Effector CD4-positive, alpha-beta T cell (primary cell): ENCODE measurements at places on chromosomes 7 and 10.

DNA sequence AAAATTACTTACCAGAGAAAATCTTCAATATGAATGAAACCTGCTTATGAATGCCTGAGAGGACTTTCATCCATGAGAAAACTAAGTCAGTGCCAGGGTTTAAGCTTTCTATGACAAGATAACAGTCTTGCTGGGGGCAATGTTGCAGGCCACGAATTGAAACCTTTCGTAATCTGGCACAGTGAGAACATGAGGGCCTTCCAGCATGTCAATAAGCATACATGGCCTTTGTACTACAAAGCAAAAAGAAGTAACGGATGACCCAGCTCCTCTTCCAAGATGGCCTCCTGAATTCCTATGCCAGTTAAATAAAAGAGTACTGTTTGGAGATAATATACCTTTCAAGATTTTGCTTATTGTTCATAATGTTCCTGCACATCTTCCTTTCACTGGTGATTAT, 270.6 kb upstream of the PHF14 start:
- no peak for DNase-seq

DNA sequence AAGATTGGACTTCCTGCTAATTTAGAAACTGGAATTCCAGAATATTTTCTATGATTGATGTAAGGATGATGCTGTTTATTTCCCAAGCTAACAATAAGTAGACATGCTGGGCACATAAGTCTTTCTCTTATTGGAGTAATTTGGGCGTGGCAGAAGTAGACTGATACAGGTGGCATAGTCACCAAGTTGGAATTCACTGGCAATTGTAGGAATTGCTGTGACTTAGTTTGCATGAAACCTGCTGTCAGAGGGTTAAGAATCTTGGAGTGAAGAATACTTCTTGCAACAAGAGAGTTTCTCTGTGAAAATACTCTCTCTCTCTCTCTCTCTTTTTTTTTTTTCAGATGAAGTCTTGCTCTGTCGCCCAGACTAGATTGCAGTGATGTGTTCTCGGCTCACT, 569.7 kb downstream of the REEP3 start:
- DNase-seq: no peak

DNA sequence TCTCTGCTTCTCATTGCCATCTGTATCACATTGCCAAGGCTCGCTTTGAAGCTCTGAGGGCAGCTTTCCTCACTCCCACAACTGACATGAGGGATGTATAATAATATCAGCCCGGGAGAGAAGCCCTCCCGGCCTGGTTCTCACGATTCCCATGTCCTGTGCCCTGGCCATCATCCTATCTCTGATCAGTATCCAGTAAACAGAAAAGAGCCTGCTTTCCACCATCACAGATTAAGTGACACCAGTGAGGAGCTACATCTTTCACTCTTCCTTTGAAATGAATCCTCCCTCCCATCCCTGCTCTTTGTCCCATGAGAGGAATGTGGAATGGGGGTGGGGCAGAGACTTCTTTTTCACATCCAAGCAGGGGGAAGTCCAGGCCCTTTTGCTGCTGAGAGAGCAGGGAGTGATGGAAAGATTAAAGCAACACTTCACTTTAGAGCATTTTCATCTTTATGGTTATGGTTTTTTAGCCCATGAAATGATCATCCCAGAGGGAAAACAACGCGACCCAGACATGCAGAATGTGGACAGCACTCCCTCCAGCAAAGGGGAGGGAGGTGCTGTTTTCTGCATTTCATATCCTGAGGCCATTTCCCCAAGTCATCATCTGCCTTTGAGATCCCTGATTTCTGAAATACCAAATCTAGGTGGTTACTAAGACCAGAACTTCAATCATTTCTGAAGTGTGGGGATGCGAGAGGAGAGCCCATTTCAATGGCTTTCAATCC, 84.6 kb upstream of the LYZL1 start:
- no peak for DNase-seq

GRCh38 chr7:120992965-120993494, 4.5 kb downstream of the CPED1 start:
- no peak for DNase-seq

- DNase-seq: no peak
Observed at GRCh38 chr10:132239126-132240031, 52.6 kb downstream of the DPYSL4 start.

- DNase-seq: no peak
Observed at GRCh38 chr7:51635775-51636174, 319.2 kb upstream of the COBL start.

DNA sequence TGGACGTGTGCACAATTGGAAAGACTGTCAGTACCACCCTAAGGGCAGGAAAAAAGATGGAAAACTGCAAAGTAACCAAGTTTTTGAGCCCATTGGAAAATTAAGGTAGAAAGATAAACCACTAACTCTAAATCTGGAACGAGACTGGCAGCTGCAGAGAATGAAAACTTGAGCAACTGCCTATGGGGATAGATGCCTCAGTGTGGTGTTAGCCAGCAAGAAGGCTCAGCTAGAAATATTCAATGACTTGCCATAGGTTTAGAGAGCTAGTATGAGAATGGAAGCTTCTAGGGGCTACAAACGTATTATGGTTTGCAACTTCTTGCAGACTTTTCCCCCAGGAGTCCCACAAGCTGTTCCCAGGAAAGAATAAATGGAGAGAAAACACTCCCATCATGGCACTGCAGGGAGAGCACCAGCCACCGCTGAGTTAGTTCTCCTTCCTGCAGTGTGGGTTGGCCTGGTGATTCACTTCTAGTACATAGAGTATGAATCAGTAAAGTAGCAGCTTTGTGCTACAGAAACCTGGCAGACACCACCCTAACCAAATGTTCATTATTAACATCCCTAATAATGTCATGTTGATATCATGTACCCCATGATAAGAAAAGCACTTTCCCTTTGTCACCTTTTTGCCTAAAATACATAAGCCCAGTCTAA, 372.4 kb upstream of the VWC2 start:
- no peak for DNase-seq

DNA sequence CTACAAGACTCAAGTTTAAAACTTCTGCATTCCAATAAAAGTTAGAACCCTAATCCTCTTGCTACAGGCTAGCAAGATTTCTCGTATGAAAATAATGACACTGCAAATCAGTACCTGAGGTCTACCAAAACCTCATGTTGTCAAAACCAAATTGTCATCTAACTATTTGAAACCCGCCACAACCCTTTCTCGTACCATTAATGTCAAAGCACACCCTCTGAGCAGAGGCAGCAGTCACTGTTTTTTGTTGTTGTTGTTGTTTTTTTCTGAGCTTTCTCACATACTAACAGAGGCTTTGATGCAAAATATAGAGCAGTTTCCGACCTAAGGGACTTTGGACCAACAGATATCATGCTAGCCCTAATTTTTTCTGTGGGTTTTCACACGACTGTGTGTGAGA, 563.9 kb upstream of the C7orf33 start:
- DNase-seq: no peak

GRCh38 chr7:47088329-47089067, 493.4 kb downstream of the TNS3 start:
- no peak for DNase-seq

DNA sequence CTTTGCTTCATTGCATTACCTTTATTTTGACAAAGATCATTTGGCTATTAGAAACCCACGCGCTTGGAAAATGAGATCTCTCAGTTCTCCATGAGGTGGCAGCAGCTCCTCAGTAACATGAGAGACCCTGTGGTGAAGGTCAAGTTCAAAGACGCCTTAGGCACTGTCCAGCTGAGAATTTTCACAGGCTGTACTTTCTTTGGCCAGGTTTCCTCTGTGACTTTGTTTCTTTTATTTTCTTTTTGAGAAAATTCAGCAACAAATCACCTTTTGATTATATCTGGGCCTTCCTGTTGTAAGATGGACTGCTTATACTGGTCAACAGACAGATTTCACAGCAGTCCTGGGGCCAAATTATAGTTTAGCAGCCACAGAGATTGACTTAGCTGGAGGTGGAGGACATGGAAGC, 54.5 kb downstream of the RAB18 start:
- DNase-seq: no peak

DNA sequence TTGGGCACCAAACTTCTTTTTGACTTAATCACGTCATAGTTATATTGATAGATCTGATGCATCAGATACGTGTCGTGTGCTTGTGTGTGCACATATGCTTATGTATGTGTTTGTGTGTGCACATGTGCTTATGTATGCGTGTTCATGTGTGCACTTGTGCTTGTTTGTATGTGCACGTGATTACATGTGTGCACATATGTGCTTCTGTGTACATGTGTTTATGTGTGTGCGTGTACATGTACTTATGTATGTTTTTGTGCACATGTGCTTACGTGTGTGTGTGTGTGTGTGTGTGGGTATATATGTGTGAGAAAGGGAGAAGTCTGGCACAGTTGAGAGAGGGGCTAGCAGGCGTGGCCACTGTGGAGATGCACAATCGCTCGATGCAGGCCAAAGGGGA, 173.4 kb downstream of the WDR37 start:
- DNase-seq: no peak

DNA sequence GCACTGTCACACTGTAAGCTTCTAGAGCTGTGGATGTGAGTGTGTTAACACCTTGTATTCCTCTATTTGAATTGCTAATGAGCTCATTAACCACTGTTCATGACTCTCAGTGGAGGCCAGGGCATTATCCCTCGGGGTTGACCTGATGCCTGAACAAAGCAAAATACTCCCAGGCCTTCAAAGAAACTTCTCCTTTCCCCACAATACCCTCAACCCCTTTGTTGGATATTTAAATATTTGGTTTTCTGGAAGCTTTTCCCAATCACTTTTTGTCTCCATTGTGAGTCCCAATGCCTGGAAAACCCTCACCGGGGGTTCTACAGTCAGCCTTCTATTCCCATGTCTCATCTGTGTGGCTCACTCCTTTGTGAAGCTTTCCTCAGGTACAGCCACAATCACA, 780.1 kb downstream of the PHTF2 start:
- DNase-seq: no peak

- no peak for DNase-seq
Observed at GRCh38 chr7:104371216-104371979, 43.0 kb downstream of the LHFPL3 start.

GRCh38 chr10:31873724-31874123, 54.9 kb downstream of the ARHGAP12 start:
- DNase-seq: no peak

GRCh38 chr7:94418851-94419250, 24.2 kb downstream of the COL1A2 start:
- DNase-seq: no peak

DNA sequence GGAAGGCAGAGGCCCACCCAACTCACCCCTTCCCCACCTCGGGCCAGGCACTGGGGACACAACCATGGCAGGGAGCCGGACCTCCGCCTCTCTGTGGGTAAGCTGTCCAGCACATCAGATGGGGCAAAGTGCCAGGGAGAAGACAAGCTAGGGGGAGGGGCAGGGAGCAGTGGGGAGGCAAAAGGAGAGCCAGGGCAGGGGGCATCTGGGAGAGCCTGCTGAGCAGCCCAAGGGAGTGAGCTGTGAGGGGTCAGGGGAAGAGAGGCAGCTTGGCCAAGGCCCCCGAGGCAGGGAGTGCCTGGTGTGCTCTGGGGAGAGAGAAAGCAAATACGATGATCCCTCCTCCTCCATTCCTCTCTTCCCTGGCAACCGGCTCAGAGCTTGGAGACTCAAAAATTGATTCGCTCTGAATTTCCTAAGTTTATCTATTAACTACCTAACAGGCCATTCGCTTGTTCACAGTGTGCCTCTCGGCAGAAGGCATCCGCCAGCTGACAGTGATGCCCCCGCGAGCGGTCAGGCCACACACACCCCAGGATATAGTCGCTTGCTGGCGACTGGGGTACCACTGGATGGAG, 4.5 kb downstream of the CAMK2B start:
- no peak for DNase-seq

- no peak for DNase-seq
Observed at GRCh38 chr7:12670000-12670729, 17.3 kb upstream of the ARL4A start.

DNA sequence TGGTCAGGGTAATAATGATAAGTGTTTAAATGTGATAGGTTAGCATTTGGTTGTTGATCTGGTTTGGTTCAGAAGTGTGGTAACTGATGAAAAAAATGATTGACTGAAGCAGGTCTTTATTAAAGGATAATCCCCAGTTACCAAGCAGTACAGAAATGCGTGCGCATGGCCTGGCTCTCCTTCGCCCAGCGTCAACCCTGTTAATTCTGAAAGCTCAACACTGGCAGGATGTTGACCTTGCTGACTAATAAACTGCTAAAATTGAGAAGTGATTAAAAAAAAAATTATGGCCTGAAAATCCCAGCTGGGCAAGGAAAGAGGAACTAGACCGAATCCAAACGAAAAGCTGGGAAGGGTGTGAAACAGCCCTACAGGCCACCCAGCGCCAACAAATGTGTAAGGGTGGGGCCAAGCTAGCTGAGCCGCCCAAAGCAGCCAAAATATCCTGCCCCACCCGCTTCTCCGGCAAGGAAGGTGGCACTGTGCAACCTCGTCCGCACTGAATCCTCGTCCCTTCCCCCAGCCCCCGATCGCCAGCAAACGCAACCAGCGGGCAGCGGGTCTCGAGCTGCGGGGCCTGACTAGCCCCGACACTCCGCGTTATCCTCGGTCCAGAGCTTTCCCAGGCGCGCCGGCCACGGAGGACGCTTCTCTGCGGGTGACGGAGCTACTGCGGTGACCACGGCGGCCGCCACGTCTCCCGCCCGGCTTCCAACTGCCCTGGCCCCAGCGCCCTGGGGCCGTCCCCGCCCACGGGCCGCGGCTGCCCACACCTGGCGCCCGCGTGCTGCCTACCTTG, 561 bp downstream of the SHTN1 start:
- no peak for DNase-seq

DNA sequence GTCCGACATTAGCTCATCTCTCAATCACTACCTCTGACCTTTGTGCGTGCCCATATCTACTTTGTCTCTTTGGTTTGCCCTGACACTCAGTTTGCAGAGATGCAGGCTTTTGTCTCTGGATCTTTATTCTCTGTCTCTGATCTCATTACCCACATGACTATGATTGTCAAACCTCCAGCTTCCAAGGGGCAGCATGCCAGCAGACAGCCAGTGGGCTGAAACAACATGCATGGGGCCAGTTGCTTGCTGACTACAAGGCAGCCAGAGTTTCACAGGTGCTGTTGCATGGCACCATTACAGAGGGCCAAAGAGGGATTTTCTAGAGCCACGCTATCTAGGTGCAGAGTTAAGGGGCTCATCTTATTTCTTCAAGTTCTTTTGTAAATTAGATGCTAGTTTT, 146.2 kb downstream of the SPAG6 start:
- DNase-seq: no peak

- no peak for DNase-seq
Observed at GRCh38 chr7:149009527-149009926, 18.8 kb downstream of the PDIA4 start.

DNA sequence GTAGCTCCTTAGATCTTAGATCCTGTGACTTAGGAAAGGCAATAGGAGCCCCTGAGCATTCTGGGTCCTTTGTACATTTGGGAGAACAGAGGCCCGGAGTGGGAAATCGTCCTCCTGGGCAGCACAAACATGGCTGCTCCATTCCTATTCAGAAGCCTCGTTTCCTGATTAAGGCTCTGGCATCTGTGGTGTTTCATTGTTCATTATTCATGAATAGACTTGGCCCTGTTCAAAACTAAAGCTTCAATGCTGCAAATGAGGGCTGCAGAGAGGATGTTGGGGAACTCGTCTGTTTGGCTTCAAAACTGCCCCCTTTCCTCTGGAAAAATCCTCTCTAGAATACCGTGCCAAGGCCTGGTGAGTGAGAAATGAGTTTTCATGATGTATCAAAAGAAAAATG, 3.4 kb upstream of the HTRA1 start:
- DNase-seq: no peak

GRCh38 chr10:59047180-59047579, 129.3 kb upstream of the PHYHIPL start:
- DNase-seq: no peak
